Muscle of arm (tissue), 14 donors: ENCODE measurements at places on chromosomes 5 and 9.

DNA sequence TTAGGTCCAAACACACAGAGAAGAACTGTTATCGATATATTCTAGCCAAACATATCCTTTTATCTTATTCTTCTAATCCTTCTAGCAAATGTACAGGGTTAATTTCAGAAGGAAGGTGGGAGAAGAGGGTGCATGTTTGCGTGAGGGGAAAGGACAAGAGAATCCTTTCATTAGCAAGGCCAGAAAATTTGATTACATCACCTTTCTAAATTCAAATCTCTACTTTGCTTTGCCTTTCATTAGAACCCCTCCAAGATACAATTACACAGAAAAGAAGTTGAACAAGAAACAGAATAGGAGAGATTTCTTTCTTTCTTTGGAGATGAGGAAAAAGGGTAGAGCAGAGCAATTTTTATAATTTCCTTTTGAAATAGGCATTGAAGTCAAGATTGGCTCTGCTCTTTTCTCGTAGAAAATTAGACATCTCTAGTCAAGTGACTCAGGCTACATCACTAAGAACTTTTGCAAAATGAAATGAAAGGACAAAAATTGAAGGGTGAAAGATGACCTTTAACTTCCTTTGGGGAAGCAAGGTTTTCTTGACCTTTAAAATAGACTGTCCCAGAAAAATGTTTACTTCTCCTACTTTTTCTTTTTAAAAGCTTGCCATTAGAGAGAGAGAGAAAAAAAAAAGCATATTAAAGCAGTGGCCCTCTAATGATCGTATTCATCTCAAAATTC, 81.2 kb downstream of the TTLL11 start:
- DNase-seq, result no peak

DNA sequence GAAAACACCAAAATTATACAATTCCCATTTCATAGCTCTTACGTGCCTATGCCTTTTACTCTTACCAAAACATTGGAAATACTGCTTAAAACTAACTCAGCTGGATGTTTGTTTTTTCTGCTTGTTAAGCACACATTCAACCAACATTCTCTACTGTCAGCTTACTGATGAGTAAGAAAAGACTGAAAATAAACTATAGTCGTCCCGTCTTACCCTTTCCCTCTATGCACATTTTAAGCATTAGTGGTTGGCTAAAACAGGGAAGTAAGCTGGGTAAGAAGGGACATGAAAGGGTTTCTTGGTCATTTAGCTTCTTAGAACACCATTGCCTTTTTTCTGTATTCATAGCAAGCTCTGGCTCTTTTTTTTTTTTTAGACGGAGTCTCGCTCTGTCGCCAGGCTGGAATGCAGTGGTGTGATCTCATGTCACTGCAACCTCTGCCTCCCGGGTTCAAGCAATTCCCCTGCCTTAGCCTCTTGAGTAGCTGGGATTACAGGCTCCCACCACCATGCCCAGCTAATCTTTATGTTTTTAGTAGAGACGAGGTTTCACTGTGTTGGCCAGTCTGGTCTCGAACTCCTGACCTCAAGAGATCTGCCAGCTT, 232.1 kb upstream of the PCSK5 start:
- no peak for DNase-seq

- DNase-seq, result no peak
Measured at GRCh38 chr9:91516777-91517176, 93.1 kb upstream of the NFIL3 start.

DNA sequence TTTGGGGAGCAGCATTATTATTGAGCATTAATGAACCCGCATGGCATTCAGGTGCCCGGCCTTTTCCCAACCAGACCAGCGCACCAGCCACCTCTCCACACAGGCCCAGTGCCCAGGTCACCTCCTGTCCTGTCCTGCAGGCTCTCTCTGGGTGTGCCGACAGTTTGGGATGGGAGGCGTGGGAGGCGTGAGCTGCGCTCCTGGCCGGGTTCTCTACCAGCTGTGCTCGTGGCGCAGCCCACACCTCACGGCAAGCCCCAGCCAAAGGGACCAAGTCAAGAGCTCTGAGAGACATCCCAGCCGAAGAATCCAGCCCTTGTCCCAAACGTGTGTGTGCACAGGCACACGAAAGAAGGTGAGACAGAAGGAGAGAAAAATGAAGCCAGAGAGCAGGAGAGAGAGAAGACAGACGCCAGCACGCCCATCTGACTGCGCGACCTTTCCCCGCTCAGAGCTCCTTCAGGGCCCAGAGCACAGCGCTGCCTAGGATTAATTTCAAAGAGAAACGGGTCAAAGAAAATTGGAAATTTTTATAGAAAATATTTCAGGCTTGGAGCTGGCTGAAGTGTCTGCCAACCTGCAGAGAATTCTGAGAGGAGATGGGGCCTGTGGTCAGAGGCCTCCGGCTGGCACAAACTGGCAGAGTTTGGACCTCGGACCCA, 81.7 kb downstream of the ADAMTS2 start:
- no peak for DNase-seq

GRCh38 chr9:98285446-98285845, 30.0 kb upstream of the TBC1D2 start:
- no peak for DNase-seq

GRCh38 chr5:61085885-61086284, 76.4 kb downstream of the SMIM15 start:
- no peak for DNase-seq

GRCh38 chr5:74332006-74332405, 308.5 kb downstream of the ENC1 start:
- DNase-seq, result no peak

- DNase-seq, result no peak
Measured at GRCh38 chr5:82295144-82295543, 17.0 kb upstream of the RPS23 start.

- DNase-seq, result no peak
Measured at GRCh38 chr5:113344973-113345940, 89.5 kb downstream of the TSSK1B start.

DNA sequence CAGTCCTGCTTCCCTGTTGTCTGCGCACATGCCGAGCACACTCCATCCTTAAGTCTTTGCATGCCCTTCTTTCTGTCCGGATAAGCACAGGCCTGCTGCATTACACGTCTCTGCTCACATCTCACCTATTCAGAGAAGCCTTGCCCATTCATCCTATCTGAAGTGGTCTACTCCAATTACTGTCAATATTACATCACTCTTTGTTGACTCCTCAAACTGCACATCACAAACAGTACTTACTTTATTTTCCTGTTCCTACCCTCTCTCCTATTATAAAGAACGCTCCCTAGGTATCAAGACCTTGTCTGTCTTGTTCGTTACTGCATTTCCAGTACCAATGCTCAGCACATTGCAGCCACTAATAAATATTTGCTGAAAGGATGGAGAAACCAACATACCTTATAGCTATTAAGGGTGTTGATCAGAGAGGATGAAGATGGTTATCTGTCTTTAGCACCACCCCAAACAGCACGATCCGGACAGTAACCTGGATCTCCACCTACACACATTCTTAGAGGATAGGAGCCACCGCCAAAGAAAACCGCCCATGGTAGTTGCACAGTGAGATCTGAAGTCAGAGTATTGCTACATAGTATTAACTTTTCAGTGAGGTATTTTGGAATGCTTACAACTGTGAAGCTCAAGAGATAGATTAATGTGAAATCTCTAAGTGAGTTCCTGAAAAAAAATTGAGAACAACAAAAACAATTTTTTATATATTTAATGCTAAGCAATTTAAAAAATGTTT, 1.6 kb upstream of the PRRC1 start:
- DNase-seq, result no peak

DNA sequence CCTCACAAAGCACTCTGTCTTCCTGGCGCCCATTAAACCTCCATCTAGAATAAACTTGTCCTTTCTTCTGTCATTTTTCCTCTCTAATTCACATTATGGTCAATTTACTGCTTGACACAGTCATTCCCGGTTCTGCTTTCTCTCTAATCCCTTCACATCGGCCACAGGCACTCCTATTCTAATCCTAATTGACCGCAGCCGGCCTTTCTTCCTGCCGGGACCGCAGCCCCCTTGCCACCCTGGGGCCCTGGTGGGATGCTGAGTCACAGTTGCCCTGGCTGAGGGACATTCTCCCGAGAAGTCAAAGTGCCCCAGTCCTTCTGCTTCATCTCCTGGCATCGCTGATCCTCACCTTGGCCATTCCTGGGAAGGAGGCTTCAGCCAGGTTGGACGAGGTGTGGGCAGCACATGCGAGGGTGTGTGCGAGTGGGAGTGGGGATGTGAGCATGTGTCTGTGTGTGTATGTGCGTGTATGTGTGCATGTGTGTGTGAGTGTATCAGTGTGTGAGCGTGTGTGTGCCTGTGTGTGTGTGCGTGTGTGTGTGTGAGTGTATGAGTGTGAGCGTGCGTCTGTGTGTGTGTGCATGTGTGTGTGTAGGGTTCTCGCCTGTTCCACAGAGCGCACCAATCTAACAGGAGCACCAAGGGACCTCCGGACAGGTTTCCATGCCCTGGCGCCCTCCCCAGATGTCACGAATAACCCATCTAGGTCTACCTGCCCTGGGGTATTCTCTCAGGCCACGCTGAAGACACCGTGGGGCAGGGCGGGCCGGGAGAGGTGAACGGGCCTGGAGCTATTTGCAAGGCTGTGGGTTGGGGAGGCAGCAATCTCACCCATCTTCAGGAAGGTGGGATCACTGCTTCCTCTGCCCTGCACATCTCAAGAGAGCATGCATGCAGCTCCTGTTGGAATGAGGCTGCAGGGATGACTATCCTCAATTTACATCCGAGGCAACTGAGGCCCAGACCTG, 191.2 kb downstream of the PAX5 start:
- no peak for DNase-seq

GRCh38 chr9:76962732-76963131, 56.7 kb upstream of the FOXB2 start:
- no peak for DNase-seq

GRCh38 chr5:926417-927171, 33.9 kb downstream of the TRIP13 start:
- no peak for DNase-seq

GRCh38 chr9:121447321-121447834, 52.3 kb downstream of the GGTA1 start:
- no peak for DNase-seq

- no peak for DNase-seq
Measured at GRCh38 chr5:158940977-158941376, 158.7 kb downstream of the EBF1 start.

DNA sequence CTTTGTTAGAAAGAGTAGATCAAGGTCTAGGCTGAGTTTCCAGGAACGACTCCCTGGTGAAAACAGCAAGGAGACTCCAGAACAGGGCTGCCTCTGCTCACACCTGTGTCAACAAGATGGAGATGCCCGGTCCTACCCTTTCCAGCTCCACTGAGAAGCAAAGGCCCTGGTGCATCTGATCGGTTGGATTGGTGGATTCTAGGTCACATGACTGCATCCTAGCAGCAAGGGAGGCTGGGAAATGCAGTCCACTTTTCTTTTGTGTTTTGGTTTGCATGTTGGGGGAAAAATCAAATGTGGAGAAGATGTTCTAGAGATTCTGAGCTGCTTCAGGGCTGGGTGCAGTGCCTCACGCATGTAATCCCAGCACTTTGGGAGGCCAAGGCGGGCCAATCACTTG, 82.0 kb upstream of the TRIO start:
- no peak for DNase-seq

GRCh38 chr9:131734781-131735180, 5.1 kb downstream of the RAPGEF1 start:
- no peak for DNase-seq

- DNase-seq, result no peak
Measured at GRCh38 chr5:96157841-96158291, 196.2 kb upstream of the ELL2 start.

DNA sequence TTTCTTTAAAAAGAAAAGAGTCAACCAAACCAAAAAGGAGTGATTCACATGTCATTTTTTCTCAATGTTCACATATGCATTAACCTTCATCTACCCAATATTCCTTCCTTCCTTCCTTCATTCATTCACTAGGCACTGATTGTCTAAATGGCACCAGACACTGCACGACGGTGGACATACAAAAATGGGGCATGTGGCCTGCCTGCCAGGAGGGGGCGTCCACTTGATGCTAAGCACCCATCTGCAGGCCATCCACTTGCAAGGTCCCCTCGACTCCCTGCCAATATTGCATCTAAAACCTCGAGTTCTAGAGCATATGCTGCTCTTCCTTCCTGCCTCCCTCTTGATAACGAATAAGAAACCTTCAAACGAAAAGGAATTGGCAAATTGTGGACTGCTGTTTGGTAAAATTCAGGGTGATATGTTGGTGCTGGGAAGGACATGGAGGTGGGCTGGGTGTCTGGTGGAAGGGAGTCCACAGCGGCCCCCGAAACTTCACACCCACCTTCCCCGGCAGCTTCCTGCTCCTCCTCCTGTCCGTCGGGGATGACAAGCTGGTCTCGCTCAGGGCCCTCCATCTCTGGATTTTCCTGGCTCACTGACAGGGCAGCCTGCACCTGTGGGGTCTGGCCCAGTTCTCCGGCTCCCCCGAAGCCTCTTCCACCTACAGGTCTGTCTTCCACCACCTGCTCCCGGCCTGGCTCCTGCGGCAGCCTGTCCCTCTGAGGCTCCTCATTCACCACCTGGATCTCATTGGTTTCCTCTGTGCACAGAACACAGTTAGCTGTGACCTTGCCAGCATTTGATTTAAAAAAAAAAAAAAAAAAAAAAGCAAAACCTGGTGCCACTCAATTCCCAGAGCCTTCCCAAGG, 64.3 kb downstream of the GOLM1 start:
- DNase-seq, result no peak

DNA sequence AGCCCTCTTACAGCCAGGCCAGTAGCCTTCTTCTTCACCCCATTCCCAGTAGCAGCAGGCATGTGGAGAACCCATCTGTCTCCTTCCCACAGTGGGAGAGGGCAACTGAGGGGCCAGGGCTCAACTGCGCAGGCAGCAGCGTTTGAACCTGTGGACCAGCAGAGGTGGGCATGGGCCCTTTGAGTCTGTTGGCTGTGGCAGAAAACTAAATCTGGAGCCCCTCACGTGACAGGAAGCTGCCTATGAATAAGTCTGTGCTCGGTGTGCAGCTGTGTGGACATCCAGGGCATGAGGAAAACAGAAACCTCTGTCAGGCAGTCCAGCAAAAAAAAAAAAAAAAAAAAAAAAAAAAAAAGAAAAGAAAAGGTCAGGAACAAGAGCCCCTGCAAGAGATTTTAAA, 189.2 kb upstream of the NR3C1 start:
- no peak for DNase-seq
